ENCODE measurements at places on chromosomes 3 and 15.

- no peak for DNase-seq
Measured at GRCh38 chr15:60420203-60420716, 22.5 kb upstream of the ANXA2 start.

GRCh38 chr3:160754371-160754854, 1.6 kb upstream of the PPM1L start:
- DNase-seq, result peak; percentile 63

DNA sequence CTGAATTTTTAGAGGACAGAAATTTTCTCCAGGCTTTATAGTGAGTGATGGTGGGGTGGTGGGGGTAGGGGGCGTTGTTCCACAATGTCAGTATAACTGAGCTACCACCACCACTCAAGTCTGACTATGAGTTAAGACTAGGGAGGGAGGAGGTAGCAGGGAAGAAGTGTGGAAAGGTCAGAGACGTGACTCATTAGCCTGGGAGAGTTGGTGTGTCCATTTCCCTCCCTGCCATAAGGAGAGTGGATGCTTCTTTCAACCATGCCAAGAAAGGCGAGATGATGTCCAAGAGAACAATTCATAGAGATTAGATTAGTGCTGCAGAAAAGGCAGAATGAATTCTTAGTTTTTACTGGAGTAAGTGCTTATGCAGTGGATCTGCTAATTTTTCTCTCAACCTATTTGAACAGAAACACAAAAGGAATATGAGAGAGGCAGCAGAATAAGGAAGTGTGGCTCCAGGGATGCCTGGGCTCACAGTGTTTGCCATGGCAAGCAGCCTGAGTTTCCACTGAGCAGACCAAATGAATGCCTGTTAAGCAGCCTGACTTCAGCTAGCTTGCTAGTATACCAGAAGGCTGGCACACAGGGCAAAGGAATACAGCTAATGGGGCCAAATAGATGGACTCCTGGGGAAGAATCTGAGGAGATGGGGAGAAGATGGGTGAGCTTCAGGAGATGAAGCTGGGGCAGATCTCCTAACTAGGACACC, 708.9 kb downstream of the NTRK3 start:
- DNase-seq, result no peak

DNA sequence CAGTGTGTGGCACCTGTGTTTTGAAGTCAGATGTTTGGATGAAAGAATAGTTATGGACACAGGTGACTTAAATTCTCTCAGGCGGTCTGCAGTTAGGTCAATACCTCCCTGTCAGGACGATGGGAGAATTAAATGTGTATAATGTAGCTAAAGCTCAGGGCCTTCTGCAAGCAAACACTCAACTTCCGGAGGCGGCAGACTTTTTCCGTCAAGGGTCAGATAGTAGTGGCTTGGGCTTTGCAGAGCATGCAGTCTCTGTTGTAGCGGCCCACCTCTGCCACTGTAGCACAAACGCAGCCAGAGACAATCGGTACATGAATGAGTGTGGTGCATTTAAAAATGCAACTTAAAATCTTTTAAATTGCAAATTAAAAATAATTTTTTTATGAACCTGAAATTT, 47.4 kb downstream of the CMTM8 start:
- DNase-seq, result no peak

- DNase-seq, result no peak
Measured at GRCh38 chr3:171615686-171616085, 155.5 kb upstream of the TNIK start.

DNA sequence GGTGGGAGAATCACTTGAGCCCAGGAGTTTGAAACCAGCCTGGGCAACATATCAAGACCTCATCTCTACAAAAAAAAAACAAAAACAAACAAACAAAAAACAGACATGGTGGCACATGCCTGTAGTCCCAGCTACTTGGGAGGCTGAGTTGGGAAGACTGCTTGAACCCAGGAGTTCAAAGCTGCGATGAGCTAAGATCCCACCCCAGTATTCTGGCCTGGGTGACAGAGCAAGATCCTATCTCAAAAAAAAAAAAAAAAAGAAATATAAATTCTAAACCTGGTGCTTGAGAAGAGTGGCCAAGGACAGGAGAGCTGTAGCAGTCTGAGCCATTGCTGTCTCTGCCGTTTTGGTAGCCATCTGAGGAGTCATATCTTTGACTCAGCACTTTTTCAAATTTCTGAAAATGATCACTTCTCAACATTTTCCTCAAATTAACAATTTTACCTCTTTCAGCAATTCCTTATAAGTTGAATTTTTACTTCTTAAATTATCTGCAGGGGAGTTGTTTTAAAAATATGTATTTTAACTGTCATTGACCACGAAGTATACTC, 3.6 kb upstream of the DENND4A start:
- no peak for DNase-seq

DNA sequence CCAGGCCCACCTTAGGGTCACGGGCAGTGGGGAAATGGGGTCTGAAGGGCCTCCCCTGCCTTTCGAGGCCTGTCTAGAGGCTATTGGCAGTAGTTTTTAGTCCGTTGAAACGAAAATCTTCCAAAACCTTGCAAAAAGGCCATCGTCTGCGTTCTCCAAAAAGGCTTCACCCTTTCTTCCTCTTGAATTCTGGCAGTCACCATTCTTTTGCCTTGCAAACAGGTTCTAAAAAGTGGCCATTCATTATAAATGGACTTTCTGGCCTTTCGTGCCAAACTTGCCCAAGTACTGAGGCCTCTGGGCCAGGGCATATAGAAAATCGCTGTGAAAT, 367 bp upstream of the TARS3 start:
- no peak for DNase-seq

DNA sequence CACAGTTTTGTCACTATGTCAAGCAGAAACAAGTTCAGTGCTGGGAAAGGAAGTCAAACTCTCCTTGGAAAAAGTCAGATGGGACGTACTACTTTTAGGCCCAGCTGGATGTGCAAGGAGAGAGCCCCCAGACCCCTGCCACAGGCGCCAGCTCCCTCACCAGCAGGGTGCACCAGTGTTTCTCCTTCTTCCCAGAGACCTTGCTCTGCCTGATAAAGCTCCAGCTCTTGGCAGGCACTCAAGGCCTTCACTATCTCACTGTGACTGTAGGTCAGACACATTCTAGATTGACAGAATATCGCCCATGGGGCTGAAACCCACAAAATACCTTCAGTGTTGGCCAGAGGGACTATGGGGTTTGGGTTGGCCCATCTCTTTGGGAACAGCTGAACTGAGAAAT, 54.8 kb upstream of the CHRNB4 start:
- no peak for DNase-seq

GRCh38 chr3:106022913-106023312, 154.1 kb upstream of the CBLB start:
- DNase-seq, result no peak

DNA sequence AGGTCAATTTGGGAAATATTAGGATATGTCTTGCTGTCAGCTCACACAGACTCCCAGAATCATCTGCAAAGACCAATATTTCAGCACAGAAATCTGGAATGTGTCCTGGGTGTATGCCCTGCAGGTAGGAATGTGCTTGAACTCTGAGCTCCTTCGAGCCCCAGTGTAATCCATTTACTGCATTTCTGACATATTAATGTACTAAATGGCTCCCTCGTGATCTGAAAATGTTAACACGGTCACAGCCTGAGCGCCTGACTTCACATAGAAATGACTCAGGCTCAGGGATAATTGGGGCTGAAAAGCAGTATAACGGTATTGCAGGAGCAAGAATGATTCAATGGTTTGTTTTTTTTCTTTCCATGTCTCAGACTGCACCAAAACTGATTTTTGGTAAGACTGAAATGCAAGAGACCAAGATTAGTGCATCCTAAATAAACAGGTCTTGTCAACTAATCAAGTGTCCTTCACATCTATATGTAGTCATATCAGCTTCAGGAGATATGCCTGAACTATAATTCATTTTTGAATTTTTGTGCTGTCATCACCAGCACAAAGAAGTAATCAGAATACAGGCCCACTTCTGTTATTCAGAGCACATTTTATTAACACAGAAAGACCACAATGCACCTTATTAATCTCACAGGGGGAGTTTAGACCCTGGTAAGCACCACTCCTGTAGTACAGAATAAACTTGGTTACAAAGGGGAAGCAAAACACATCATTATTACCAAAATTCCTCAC, 49.8 kb downstream of the DCLK3 start:
- DNase-seq, result no peak

- no peak for DNase-seq
Measured at GRCh38 chr15:75109736-75110130, 86.3 kb downstream of the PPCDC start.

- DNase-seq, result no peak
Measured at GRCh38 chr15:72793766-72794660, 10.5 kb upstream of the ADPGK start.

GRCh38 chr3:70712449-70713082, 400.1 kb upstream of the MDFIC2 start:
- no peak for DNase-seq

- no peak for DNase-seq
Measured at GRCh38 chr15:49462232-49462844, 39.3 kb downstream of the FGF7 start.

- DNase-seq, result no peak
Measured at GRCh38 chr3:97417-98258, 98.9 kb upstream of the CHL1 start.

- DNase-seq, result no peak
Measured at GRCh38 chr3:176431038-176431418, 766.3 kb downstream of the TBL1XR1 start.

DNA sequence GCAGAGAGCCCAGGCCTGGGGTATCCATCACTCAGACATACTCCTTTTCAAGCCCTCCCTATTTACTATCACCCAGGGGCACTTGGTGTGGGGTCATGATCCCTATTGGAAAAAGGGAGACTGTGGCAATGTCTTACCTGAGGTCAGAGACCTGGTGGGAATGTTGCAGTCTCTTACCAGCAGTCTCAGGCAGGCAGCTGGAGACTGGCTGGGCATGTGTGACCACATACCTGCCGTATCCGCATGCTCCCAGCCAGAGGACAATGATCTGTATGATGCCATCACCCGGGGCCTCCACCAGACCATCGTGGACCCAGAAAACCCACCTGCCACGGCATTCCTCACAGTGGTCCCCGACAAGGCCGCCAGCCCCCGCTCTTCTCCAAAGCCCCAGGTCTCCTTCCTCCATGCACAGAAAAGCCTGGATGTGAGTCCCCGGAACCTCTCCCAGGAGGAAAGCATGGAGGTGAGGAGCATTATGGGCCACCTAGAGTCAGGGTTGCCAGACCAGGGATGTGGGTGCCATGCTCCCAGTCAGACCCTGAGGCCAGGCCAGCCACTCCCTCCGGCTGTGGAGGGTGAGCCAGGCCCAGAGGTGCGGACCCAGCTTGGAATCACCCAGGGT, 5.9 kb downstream of the SH2D7 start:
- DNase-seq, result no peak

DNA sequence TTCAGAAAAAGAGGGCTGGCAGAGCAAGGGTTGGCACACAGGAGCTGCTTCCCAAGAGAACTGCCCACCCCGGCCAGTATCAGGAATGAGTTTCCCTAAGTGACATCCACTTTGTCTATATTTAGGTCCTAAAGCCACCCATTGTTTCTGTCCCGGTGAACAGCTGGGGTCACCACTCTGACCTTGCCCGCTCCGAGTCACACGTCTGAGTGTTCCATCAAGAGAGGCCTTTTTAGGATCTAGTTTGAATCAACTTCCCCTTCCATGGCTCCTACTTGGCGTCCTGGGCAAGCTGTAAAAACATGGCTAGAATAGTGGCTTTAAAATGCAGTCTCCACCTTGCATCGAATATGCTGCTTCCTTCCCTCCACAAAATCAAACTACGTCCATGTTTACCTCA, 109.6 kb upstream of the ARHGEF3 start:
- DNase-seq, result no peak

- DNase-seq, result no peak
Measured at GRCh38 chr3:32373276-32373675, 18.4 kb upstream of the CMTM7 start.

DNA sequence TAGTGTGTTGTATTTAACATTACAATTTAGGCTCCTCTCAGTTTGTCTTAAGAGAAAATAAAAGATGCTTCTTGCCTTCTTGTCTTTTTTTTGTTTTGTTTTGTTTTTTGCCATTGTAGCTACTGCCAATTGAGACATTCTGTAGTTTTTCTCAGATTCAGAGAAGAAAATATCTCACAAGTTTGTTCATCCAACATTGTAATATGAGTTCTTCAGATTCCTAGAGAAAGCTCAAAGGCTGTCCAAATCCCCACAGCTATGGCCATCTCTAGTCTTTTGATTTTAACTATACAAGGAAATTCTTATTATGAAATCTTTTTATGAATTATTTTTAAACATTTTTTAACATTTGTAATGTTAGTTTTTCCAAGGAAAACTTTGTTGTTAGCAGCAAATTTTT, 264.7 kb downstream of the RBMS3 start:
- no peak for DNase-seq

GRCh38 chr3:11476735-11477144, 167.0 kb downstream of the VGLL4 start:
- DNase-seq, result no peak

GRCh38 chr3:61896251-61896650, 334.9 kb downstream of the PTPRG start:
- no peak for DNase-seq

- no peak for DNase-seq
Measured at GRCh38 chr3:141808586-141808985, 45.4 kb downstream of the GRK7 start.

GRCh38 chr3:49805367-49805782, 2.3 kb downstream of the INKA1 start:
- DNase-seq, result no peak

DNA sequence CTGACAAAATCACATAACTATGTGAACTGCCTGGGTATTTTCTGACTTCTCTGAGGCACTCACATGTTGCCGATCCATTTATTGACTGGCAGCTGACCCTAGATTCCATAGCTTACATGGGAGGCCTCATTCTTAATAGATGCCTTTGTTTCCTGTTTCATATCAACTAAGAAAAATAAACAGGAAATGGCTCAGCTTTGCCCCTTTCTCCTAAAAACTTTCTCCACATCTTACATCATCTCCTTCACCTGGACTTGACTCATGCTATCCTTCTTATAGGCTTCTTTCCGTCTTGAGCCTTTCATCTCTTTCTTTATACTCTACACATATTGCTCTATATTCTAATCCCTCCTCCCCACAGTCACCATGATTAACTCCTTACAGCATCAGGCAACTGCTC, 38.0 kb downstream of the TXNRD3 start:
- no peak for DNase-seq

- no peak for DNase-seq
Measured at GRCh38 chr3:113275583-113275928, 64.2 kb downstream of the BOC start.

- no peak for DNase-seq
Measured at GRCh38 chr15:64456634-64457108, 3.7 kb upstream of the ZNF609 start.

DNA sequence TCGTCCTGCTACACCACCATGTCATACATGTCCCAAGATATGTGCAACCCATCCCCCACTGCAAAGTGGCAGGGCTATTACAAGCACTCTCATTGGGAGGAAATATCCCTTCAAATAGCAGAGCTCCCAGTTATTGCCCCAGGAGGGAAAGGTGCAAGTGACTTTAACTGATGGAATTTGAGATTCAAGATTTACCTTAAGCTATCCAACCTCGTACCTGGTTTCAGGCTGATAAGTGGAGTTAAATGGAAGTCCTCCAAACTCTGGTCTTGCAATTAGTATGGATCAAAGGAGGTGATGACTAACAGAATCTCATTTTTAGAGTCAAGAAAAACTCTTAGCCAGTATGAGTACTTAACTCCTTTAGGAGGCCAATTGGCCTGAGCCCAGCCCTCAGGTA, 2.1 kb downstream of the SLCO2A1 start:
- no peak for DNase-seq

- no peak for DNase-seq
Measured at GRCh38 chr15:49501586-49501985, 78.5 kb downstream of the FGF7 start.

GRCh38 chr15:73578026-73578425, 55.2 kb downstream of the NPTN start:
- no peak for DNase-seq

- no peak for DNase-seq
Measured at GRCh38 chr3:167469381-167469780, 4.5 kb downstream of the SERPINI2 start.
